ENCODE measurements at places on chromosomes 11 and 22.

GRCh38 chr11:93468290-93468689 is 74.9 kb downstream of the SMCO4 start:
- no peak for DNase-seq

DNA sequence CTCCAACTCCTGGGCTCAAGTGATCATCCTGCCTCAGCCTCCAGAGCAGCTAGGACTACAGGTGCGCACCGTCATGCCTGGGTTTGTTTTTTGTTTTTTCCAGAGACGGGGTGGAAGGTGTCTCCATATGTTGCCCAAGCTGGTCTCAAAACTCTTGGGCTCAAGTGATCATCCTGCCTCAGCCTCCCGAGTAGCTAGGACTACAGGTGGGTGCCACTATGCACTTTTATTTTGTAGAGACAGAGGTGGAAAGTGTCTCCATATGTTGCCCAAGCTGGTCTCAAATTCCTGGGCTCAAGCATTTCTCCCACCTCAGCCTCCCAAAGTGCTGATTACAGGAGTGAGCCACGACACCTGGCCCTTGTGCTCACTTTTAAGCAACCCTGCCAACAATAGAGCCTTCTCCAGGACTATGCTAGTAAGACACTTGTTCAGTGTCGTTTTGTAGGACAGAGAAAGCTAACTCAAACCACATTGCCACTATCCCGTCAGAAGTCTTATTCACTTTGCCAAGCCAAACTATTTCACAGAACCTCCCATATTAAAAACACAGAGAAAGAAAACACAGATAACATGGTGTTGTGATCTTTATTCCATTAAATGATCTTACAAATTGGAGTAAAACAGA is 9.4 kb upstream of the PLAAT3 start:
- no peak for DNase-seq

DNA sequence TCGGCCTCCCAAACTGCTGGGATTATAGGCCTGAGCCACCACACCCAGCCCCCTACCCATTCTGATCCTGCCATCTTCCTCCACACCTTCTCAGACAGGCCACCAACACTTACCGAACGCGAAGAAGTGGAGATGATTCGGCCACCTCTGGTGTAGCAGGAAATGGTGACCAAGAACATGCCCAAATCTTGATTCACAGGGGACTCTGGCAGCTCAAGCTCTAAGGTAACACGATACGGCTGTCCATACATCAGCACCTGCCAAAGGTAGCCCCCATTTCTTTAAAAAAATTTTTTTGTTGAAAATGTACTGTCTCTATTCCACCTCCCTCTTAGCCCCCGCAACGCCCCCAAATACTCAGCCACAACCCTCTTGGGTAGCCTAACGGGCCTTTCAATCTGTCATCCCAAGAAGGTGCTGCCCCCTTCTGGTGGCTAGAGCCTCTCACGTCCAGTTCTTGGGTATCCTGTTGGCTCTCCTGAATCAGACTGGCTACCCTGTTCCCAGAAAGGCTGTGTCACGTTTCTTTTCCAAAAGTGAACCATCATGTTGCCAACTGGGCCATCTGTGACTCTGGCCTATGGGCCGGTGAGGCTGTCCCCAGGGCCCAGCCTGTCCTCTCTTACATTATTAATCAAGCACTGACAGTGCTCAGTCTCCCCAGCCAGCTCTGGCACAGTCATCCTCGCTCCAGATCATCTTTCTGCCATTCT is 5.3 kb upstream of the LRRN4CL start:
- DNase-seq: peak; percentile 84

DNA sequence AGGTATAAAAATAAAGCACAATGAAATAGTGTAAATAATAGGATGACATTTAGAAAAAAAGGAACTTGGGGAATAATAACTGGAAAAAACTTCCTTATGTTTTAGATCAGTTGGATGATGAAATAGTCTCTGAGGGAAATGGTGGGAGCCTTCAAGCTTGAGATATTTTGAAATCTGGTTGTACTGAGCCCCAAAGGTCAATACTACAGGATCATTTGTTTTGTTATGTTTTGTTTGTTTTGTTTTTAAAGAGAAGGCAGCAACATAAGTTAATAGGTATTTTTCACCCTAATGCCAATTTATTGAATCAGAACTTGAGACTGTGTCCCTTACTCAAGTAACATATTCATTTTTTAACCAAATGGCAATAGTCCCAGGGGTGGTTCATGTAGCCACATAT is 393.1 kb downstream of the ETS1 start:
- DNase-seq: no peak

- peak; percentile 66 for DNase-seq
These were observed 70.7 kb upstream of the AKIP1 start for GRCh38 chr11:8839957-8840945.

- DNase-seq: no peak
These were observed 42.6 kb downstream of the BUD13 start for GRCh38 chr11:116730241-116730561.

GRCh38 chr11:69299023-69299461 is 5.1 kb downstream of the MYEOV start:
- peak; percentile 39 for DNase-seq

GRCh38 chr11:36976741-36977140 is 378.7 kb upstream of the RAG2 start:
- DNase-seq: no peak

DNA sequence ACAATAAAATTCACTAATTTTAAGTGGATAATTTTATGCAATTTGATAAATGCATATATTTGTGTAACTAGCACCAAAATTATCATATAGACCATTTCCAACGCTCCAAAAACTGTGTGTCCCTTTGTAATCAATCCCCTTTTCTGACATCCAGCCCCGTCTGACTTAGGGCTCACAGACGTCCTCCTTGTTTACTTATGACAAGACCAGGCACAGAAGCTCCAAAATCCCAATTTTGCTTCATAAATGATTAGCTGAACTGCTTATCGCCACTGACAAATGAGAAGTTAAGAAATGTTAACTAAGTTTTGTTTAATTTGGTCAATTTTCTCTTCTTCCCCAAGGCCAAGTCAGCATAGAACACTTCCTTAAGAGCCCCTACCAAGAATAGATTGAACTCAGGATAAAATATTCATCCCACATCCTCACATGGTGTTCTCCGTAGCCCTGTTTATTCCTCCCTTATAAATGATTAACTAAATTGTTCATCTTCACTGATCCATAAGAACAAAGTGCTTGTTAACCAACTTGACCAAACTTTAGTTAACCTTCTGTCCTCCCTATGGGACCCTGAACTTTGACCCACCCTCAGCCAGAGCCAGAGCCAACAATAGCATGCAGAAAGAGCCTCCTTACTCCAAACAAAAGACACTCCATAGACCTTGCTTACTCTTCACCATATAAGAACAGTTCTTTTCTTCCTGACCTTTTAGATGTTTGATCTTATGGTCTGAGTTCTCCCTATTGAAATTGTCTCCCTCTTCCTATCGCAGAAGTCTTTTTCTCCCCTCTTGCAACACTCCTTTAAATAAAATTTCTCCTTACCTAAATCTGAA is 30.8 kb upstream of the GLYAT start:
- no peak for DNase-seq

- DNase-seq: no peak
These were observed at the start of gene CD6 for GRCh38 chr11:60971520-60971919. TSS of gene CD6 (plus strand) at chr11:60971680. CDS start at chr11:60971866, 186 bp downstream.

DNA sequence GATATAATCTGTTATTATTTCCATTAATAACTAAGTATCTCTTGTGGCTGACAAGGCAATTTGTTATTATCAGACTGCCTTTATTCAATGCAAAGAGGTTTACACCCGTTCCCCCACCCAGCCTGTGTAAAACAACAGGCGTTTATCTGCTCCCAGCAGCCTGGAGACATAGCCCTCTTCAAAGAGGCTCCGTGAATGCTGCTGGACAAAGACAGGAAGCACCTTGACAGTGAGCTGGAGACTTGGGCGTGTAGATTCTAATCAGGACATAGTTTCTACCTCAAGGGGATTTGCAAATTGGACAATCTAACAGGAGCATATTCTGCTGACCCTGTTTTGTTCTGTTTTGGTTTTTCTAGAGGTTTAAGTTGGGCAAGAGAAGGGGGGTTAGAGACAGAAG is 733.0 kb upstream of the KIRREL3 start:
- DNase-seq: no peak

DNA sequence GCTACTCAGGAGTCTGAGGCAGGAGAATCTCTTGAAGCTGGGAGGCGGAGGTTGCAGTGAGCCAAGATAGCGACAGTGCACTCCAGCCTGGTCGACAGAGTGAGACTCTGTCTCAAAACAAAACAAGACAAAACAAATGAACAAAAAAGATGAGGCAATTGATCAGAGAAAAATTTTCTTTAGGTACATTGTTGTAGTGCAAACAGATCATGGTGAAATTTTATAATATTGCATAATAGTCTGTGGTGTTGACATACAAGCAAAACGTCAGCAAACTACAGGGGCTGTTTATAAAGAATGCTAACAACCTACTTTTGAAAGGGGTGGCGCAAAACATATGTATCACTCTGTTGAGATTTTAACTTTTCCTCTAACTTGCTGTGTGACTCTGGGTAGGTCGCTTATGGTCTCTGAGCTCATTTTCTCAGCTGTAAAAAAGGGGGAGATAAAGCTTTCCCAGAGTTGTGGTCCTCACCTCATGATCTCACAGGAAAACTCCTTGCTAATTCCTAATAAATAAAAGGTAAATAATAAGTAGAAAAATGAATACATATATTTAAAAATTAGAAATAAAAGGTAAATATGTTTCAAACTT is 64.8 kb upstream of the NUP160 start:
- no peak for DNase-seq

DNA sequence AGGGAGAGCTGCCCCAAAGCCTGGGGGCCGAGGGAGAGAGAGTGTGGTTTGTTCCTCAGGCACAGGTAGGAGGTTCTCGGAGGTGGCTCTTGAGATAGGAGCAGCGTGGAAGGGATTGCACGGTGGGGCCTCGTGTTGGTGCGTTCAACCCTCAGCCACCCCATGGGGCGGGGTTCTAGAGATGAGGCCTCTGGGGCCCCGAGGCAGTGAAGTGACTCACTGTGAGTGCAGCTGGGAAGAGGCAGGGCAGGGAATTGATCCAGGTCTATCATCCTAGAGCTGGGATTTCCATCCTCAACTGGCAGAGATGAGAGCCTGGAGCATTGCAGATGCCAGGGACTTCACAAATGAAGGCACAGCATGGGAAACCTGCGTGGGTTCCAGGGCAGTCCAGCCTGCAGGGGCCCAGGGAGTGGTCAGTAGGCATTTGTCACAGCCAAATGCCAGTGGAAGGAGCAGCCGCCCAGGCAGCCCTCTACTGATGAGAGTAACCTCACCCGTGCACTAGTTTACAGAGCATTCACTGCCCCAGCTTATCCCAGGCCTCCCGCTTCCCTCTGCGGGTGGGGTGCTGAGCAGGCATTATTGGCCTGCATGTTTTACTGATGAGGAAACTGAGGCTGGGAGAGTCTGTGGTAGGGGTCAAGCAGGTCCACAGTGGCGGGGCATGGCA is 5.1 kb upstream of the SMARCB1 start:
- DNase-seq: no peak

DNA sequence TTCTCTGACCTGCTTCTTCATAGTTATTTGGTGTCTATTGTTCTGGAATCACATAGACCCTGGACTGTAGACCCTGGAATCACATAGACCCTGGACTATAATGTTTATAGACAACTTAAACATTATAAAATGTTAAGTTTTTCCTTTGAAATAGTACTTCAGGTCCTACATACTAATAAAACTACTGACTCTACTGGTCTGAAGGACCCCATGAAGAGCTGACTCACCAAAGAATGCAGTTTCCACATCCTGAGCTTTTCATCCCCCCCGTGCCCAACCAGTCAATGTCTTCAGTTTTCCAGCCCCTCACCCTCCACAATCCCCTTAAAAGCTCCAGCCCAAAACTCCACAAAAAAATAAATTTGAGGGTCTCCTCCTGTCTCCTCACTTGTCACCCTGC is 6.6 kb upstream of the PLEKHA7 start:
- DNase-seq: peak; percentile 31

DNA sequence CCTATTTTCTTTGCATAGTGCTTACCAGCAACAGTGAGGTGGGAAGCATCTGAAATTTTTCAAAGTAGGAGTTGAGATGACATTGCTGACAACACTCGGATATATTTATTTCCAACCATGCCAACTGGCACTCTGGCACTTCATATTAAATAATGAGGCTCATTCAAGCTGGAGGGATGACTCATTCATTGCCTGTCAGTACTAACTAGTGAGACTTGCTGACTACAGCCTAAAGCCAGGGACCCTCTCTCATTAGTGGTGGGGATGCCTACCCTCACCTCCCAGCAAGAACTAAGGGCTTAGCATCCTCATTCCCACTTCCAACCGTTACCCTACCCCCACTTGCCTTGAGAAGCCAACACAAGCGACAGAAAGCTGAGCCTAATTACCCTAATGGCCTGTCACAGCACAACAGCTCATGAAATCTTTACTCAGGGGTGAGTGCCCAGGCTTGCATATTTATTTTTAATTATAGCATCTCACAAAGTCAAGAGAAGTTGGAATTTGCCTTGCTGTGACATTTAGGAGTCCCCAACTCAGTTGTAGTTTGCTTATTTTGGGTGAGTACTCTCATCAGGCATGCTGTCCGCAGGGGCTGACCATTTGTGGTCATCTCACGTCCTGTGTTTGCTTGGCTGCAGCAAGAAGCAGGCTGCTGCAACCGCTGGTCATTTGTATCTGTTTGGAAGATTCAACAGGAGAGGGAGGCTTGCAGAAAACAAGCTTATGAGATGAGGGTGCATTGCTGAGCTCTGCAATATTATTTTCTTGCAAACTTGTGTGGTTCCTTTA is 181.6 kb upstream of the POU2AF2 start:
- peak; percentile 69 for DNase-seq

- no peak for DNase-seq
These were observed 1507.5 kb downstream of the BRD1 start for GRCh38 chr22:48320048-48320682.

DNA sequence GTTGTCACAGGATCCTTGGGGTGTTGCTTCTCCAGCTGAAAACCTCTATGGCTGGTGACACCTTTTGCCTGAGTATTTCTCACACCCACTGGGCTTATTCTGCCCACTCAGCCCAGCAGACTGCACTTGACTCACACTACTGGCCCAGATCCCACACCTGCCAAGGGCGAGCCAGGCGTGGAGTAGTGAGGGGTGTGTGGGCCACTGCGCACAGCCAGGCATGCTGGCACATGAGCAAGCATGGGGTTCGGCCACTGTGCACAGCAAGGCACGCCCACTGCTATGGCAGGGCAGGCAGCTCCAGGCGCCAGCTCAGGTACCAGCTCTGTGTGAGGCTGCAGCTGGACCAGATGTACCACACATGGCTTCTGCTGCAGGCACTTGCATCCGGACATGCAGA is 116.5 kb upstream of the MTNR1B start:
- DNase-seq: peak; percentile 39
